ENCODE measurements at places on chromosomes 5 and 9.

GRCh38 chr5:157390551-157391297 lies 69.3 kb upstream of the NIPAL4 start:
- DNase-seq = no peak

DNA sequence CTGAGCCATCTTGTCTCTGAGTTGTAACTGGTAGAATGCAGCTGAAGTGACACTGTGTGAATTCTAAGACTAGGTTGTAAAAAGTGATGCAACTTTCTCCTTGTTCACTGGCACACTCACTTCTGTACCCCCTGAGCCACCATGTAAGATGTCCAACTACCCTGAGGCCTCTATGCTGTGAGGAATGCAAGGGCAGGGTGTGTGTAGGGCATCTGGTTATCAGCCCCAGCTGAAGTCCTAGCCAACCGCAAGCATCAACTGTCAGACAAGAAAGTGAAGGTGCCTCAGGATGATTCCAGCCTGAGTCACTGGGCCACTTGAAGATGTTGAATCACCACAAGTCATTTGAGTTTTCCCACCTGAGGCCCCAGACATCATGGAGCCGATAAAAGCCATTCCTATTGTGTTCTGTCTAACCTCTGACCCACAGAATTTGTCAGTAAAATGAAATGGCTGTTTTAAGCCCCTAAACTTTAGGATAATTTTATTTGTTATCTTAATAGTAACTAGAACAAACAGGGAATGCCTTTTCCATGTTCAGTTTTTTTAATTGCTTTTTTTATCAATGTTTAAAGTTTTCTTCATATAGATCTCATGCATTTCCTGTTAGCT lies 18.7 kb upstream of the RHOBTB3 start:
- DNase-seq = no peak

DNA sequence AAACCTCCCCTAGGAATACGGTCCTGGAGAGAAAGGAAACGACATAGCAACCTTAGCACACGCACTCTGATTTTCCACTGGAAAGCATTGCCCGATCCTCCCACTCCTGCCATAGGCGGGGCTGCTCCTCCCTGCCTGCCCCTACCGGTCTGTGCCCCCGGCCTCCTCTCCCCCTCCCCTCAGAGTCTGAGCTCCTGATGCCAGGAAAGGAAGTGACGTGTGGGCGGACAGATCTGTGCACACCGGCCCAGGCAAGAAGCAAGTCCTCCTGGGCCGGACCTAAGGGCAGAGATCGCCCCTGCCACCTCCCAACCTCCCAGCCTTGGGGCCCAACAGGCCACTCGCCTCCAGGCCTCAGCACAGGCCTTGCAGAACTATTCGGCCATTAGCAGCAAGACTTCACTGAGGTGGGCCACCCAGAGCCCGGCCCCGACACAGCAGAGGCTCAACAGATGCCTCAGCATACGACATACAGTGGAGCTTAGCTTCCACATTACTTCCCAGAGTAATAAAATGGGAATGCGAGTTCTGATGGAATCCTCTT lies 7.2 kb downstream of the NINJ1 start:
- DNase-seq = no peak

DNA sequence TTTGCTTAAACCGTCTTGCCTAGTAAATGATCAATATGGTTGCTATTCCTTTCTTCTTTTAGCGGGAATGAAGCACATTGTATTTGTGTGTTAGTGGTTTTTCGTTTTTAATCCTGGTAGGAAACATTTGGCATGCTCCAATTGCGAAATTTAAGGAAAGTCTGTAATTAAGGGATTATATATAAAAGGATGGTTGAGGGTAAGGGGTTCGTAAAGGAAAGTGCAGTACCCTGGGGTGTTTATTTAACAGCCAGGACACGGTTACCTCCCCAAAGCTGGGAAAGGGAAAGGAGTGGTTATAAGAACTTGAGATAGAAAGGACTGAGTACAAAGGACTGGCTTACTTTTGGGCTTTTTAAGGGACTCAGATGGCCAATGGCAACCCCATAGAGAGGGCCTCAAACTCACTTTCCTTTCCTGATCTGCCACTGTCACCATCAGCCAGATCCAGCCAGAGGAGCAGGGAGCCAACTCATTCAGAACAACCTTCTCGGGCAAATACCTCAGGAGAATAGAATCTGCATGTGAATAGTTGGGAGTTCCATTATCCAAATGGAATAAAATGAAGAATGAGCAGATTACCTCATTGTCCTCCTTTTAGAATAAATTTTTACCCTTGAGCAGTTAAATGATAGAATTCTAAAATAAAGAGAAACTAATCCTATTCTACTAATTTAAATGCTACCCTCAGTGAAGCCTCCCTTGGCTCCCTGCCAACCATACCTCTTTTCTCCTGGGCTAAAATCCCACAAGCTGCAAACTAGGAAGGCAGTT lies 117.7 kb downstream of the SNCAIP start:
- no peak for DNase-seq

DNA sequence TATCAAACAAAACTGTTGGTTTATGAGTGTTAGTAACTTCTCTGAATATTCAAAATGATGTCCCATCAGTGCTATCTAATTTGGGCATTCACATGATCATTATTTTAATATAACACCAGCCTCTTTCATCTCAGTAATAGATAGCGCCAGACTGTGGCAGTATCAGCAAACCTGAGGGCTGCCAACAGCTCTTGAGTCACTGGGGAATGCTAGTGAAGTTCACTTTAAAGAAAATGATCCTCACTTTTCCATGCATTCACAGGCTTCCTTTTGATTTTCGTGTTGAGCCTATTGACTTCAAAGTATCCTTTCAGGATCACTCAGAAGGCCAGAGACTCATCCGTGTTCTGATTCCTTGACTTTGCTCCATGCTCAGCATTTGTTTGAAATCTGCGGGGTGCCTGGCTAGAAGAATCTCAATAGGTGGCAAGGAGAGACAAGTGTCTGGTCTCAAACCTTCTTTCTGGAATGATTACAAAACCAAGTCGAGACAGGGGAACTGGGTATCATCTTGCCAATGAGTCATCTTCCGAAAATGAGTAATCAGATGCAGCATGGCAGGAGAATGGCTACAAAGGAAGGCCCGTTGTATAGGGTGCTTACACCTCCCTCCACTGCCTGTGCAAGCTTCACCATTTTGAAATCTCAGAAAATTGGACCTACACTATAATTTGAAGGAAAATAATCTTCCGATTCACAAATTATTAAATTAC lies 509.1 kb downstream of the RASEF start:
- no peak for DNase-seq

DNA sequence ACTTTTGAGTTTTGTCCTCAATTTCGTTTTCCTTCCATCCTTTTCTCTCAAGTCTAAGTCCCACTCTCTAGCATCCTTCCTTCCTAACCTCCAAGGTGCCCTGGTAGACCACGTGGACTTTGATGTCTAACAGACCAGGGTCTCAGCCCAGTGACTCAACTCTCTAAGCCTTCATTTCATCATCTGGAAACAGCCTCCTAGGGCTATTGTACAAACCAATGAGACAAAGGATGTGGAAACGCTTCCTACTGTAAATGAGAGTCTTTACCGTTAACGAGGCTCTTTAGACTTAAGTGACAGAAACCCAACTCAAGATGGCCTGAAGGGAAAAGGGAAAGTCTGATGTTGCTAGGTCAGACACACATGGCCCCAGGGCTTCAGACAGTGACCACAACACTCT lies 49.2 kb upstream of the CPLX2 start:
- DNase-seq = no peak

DNA sequence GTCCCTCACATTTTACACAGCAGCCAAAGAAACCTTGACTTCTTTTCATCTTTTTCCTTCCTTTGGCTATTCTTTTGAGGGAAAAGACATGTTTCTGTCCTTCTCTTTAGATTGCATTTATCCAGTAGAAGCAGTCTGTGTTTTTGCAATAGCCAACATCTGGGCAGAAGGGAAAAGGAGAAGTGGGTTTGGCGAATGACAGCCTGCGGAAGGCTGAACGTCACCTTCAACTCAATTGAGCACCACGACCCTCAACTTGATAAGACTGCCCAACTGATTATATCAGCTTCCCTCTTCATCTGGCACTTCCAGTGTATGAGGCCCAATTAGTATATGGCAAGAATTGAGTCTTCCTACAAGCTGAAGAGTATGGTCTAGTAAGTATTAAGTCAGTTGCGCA lies 1997.6 kb upstream of the WWC1 start:
- no peak for DNase-seq

DNA sequence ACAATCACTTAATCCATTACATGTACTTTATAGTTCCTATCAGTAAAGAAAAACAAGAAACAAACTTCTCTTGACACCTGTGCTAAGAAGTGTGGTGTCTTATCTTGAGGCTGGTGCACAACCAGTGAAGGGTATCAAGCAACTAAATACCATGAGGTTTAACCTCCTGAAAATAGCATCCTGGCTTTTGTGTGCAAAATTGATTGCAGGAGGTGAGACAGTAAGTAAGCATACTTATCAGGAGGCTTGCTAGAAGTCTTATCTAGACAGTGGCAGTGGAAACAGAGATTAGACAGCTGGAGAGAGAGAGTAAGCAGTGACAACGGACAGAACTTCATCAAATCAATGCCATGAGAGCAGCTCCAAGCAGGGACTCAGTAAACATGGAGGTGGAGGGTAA lies 730.3 kb downstream of the DNAH5 start:
- no peak for DNase-seq

GRCh38 chr5:68538814-68539420 lies 323.4 kb downstream of the PIK3R1 start:
- DNase-seq = no peak

DNA sequence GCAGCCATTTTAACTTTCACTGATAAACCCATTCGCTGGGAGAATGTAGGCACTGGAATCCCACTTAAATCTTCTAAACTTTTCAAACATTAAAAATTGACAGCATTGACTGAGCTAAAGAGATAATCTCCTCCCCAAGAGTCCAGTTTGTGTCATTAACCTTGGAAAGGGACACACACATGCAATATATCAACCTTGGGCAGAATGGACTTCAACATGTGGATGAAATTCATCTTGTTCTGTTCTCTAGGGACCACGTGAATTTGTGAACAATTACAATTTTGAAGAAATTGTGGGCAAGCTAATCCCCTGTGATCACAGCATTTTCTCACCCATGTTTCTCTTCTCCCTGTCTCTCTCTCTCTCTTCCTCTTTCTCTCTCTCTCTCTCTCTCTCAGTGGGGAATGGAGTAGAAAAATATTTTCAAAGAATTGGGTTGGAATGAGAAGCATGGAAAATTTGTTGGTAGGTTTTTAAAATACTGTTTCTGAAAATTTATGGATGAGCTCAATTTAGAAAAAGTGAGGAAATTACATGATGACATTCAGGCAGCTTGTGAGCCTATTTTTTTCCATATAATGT lies 553.7 kb downstream of the EBF1 start:
- no peak for DNase-seq

GRCh38 chr5:166068547-166069335 lies 2222.7 kb upstream of the WWC1 start:
- no peak for DNase-seq

- no peak for DNase-seq
Measured at GRCh38 chr5:52702877-52703276, 84.8 kb upstream of the ITGA1 start.

DNA sequence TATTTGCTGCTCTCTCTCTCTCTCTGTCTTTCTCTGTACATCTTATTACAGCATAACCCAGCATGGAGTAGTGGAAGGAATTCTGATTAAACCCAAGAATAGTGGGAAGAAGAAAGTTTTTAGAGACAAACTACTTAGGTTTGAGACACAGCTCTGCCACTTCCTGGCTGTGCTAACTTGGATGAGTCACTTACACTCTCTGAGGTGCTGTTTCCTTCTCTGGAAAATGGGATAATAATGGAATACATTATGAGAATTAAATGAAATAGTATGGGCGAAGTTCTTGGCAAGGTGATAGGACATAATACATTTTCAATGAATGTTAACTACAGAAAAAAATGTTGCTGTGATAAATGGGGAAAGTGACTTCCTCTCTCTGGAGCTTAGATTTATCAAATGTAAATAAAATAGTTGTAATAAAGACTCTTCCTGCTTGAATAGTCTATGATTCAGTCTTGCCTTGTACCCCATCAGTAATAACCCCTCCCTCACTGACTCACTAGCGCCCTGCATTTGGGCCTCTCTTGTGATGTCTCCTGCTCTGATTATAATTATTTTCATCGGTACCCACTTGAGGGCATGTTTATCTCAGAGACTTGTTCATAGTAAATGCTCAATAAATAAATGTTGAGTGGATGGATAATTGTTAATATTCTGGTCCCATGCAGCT lies 27.6 kb downstream of the KIF4B start:
- no peak for DNase-seq

- DNase-seq = no peak
Measured at GRCh38 chr5:13939638-13940037, 4.8 kb downstream of the DNAH5 start.

- no peak for DNase-seq
Measured at GRCh38 chr5:138502521-138502920, 37.2 kb downstream of the EGR1 start.

DNA sequence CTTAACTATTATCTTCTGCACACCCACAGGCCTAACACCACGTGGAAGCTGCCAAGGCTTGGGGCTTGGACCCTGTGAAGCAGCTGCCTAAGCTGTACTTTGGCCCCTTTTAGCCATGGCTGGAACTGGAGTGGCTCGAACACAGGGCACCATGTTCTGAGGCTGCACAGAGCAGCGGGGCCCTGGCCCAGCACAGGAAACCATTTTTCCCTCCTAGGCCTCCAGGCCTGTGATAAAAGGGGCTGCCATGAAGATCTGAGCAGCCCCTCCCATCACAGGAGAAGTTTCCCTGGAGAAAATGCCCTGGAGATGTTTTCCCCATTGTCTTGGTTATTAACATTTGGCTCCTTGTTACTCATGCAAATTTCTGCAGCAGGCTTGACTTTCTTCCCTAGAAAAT lies 126.3 kb downstream of the MELK start:
- no peak for DNase-seq

- no peak for DNase-seq
Measured at GRCh38 chr9:106218427-106218826, 524.1 kb downstream of the TMEM38B start.

GRCh38 chr5:170296935-170297588 lies 515 bp downstream of the LCP2 start:
- DNase-seq = no peak

GRCh38 chr9:122190597-122191381 lies 31.1 kb downstream of the MORN5 start:
- no peak for DNase-seq

GRCh38 chr5:66848749-66849641 lies 252.8 kb downstream of the MAST4 start:
- no peak for DNase-seq

- DNase-seq = no peak
Measured at GRCh38 chr5:97544240-97544639, 361.2 kb upstream of the RIOK2 start.

GRCh38 chr5:40798801-40799210 lies 632 bp upstream of the PRKAA1 start:
- DNase-seq = no peak

GRCh38 chr9:71632776-71633175 lies 135.5 kb downstream of the CEMIP2 start:
- DNase-seq = no peak

- DNase-seq = no peak
Measured at GRCh38 chr9:136492978-136493522, 10.2 kb upstream of the SEC16A start.

- DNase-seq = no peak
Measured at GRCh38 chr9:83106772-83107171, 43.8 kb upstream of the RASEF start.

All from cortex of kidney (tissue), 1 donor.